ENCODE measurements at places on chromosomes 5 and 9.

DNA sequence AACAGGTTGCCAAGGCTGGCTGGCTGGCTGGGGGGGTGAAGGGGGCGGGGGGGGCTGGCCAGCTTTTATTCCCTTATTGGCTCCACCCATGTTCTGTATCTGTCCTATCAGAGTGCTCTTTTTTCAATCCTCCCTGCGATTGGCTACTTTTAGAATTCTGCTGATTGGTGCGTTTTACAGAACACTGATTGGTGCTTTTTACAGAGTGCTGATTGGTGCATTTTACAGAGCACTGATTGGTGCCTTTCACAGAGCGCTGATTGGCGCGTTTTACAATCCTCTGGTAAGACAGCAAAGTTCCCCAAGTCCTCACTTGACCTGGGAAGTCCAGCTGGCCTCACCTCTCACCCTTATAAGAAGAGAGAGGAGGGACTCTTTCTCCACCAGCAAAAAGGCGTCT, 175.9 kb downstream of the ERCC6L2 start:
- DNase-seq: no peak

GRCh38 chr9:38106488-38106887, 37.5 kb upstream of the SHB start:
- DNase-seq: no peak

- DNase-seq: no peak
Observed at GRCh38 chr9:38012767-38013450, 56.1 kb downstream of the SHB start.

- no peak for DNase-seq
Observed at GRCh38 chr9:108271236-108271635, 584.5 kb downstream of the ACTL7B start.

GRCh38 chr5:40716000-40716399, 36.3 kb downstream of the PTGER4 start:
- DNase-seq: no peak

DNA sequence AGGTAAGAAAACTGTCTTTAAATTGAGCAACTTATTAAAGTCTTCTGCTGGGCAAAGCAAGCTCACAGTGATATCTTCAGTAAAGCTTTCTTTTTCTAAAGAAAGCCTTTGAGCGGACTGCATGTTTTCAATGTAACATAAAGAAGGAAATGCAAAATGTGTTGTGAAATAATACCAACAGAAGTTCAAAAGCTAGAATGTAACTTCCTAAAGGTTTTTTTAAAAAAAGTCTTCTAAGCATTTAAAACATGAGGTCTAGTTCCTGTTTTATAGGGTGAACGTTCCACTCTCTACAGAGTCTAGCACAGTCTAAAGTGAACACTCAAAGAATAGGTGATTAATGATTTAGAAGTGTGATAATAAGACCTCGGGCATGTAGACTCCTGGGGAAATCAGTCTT, 62.9 kb downstream of the DENND1A start:
- no peak for DNase-seq

DNA sequence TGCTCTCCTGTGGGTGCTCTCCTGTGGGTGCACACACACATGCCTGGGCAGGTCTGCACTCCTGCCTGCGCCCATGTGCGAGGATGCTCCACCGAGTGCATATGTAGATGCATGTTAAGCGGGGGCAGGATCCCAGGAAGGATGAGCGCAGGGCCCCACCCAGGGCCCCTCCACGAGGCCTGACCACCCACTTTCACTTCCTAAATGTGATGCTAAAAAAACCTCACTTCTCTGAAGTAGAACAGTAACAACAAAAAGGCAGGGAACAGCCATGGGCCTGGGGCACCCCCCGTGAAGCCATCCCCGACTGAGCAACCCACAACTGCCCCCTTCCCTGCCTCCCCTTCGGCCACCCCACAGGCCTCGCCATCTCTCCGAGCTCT, 48.2 kb upstream of the SARDH start:
- DNase-seq: no peak

DNA sequence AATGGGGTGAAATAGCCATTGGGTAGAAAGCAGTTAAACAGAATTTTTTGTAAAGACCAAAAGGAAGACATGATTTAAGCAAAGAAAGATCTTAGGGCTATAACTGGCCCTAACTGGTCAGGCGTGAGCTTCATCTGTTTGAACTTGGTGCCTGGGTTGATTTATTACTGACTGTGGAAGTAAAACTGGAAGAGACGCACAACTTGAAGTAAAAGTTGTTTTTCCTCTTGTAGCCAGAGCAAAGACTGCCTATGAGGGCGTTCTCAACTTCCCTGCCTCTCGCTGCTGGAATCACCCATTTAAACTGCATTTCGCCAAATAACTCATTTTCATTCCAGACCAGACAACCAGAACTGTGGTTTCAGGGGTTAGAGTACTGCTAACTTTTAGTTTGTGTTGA, 1.5 kb downstream of the THBS4 start:
- no peak for DNase-seq

DNA sequence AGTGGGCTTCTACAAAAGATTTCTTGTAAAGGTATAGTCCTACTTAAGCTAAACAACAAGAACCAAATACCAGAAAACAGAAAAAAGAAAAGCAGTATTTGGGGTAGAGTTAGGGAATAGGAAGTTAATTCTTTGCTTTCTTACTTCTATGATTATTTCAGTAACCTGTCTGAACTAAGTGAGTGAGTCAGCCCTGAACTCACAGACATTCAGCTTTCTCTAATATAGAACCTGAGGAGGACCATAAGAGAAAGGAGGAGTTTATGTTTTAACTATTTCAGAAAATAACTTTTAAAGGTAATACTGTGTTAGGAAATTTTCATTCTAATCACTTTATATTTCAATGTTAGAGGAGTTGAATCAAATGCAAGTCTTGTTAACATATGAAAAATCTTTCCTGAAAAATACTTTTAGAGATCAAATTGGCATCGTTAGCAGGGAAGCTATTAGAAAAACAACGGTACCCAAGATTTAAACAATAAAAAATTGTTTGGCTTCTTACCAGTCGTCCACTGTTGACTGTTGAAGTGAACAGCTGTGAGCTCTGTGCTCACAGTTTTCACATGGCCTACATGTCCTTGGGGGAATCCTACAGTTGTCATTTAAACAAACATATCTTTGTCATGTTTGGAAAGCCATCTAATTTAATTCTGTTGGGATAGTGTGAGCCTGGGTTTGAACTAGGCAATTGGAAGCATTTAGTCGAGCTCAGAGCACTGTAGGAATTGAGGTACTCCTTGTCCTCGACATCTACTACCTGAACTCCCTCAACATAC, 19.9 kb upstream of the ZFAND5 start:
- no peak for DNase-seq

GRCh38 chr5:17178373-17178675, 39.1 kb upstream of the BASP1 start:
- DNase-seq: no peak

- DNase-seq: no peak
Observed at GRCh38 chr9:3475300-3476020, 50.3 kb downstream of the RFX3 start.

DNA sequence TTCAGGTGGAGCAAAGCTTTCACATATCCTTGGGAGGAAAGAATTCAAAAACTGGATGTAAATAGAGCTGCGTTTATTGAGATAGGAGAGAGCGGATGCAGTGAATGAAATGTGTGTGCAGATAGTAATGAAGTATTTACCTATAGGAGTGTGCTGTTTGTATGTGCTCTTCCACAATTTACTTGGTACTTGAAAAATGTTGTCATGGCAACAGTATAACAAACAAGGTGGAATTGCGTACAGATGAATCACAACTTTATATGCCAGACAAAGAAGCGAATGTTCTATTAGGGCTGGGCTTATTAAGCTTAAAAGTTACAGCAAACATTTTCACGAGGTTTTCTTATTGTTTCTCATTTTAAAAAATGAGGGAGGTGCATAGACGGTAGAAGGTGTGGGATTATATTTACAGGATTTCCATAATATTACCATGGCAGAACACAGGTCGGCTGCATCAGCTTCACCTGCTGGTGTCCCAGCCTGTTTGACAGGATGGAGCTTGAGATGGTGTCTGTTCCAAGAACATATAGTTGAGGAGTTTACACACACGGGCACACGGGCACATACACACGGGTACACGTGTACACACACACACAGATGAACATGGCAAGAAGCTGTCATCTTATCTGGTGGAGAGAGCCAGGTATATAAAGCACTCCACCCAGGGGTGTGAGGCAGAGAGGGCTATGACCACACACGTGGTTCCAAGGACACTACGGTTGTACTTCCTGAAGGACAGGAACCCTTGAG, 155.7 kb downstream of the RMI1 start:
- DNase-seq: no peak

DNA sequence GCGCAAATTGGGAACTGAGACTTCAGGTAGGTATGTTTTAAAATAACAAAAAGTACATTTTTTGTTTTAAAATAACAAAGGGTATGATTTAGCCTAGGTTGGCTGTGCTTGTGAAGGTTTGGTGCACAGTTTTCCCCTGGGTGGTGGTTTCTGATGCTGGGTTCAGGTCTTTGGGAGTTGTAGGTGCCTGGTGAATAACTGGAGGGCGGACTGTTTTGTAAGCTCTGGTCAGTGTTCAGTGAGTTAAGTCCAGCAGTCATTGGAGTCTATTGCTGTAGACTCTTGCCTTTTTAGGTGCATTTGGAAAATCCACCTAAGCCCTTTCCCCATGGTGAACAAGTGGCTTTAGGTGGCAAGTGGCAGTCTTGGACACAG, 43.9 kb downstream of the RAI14 start:
- no peak for DNase-seq

- DNase-seq: no peak
Observed at GRCh38 chr5:111404270-111404769, 108.0 kb downstream of the STARD4 start.

DNA sequence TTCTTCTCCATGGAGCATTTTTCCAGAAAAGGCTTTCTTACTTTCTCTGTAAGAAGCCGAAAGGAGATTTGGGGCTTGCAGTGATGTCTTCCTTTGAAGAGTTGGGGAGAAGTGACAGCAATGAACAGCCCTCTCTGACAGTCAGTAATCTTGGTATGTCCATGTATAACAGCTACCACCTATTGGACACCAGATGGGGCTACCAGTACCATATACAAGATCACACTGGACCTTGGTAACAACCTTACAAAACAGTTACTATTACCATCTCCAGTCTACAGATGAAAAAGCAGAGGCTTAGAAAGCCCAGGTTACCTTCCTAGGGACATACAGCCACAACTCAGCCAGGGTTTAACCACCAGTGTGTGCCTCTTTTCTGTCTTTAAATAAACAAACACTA, 272.7 kb upstream of the TRPC7 start:
- no peak for DNase-seq

GRCh38 chr9:108138516-108138915, 648.9 kb upstream of the KLF4 start:
- DNase-seq: no peak

GRCh38 chr5:131364507-131365050, 100.7 kb downstream of the CDC42SE2 start:
- no peak for DNase-seq

- DNase-seq: peak; percentile 51
Observed at GRCh38 chr5:98772415-98773213, 849 bp upstream of the RGMB start.

DNA sequence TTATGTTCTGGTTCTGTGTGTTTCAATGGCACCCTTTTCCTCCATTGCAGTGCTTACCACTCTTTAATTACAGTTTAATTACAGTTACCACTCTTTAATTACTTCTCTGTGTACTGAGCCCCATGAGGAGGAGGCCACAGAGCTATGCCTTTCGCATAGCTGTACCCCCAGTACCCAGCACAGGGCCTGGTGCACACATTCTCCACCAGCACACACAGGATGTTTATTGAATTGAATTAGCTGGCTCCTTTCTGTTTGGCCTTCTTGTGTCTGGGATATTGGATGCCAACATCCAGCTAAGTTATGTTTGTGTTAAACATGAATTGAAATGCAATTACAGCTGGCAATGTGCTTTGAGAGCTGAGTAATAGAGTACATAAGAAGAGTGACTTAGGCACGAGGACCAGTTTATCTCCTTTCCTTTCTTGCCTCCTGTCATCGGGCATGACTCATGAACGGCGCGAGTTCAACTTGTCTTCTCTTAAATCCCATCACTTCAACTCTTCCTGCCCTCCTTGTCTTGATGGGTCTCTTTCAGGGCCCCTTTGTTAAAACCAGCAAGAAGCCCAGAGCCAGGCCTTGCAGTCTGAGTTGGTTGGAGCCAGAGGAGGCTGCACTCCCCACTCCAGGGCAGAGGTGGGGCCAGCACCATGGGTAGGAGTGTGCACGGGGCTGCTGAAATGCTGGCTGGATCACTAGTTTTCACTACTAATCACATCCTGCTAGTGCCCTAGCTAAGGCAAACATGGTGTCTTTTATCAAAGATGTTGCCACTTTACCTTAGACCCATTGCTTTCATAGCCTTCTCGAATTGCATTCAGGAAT, 37.4 kb downstream of the MVB12B start:
- DNase-seq: no peak

- no peak for DNase-seq
Observed at GRCh38 chr9:116066221-116066620, 87.4 kb upstream of the PAPPA start.

GRCh38 chr9:109087795-109088194, 32.0 kb downstream of the TMEM245 start:
- no peak for DNase-seq

Measured in stimulated activated CD4-positive, alpha-beta T cell treated with anti-CD3 and anti-CD28 coated beads, Interleukin-12 subunit alpha, Interleukin-12 subunit beta, amount 100 ng/mL, for 4 hours (primary cell).